ENCODE measurements at places on chromosomes 7 and 10.

- no peak for DNase-seq
Observed at GRCh38 chr7:99733448-99733847, 1.5 kb downstream of the CYP3A7 start.

DNA sequence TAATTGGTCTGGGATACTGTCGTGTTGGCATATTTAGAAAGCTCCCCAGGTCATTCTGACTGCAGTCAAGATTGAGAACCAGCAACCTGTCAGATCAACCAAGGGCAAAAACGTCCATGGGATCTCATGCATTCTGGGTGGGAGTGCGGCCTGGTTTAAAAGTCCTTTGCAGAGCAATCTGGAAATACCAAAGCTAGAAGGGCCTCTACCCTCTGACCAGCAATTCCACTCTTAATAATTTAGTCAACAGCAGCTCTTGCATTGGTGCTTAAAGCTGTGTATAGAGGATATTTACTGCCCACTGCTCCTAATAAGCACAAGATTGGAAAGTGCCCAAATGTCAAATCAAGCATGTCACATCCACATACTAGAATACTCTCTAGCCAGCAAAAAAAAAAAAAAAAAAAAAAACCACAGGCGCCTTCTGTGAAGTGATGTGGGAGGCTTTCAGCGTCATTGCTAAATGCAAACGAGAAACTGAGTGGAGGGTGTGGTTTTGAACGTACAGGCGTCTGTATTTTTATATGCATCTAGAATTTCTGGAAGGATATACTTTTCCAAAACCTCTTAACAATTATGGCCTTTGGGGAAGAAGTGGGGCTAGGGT lies 44.8 kb upstream of the HSPA12A start:
- DNase-seq, result no peak

GRCh38 chr10:83083831-83084230 lies 1055.5 kb upstream of the GHITM start:
- DNase-seq, result no peak

- DNase-seq, result no peak
Observed at GRCh38 chr10:119281581-119282071, 74.3 kb downstream of the GRK5 start.

DNA sequence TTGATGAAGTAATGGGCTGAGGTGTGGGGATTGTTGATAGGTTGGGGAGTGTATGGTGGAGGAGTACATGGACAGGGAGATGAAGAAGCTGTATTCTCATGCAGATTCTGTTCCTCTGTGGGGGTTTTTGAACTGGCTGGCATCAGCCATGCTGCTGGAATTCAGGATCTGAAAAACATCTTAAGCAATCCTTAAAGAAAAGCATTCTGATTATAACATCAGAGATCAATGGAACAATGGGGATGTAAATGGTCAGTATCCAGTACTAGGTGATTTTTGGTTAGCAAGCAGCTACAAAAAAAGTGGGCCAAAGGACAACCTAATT lies 247.5 kb upstream of the GALNT17 start:
- no peak for DNase-seq

GRCh38 chr10:78338717-78339116 lies 305.1 kb downstream of the RPS24 start:
- DNase-seq, result no peak

DNA sequence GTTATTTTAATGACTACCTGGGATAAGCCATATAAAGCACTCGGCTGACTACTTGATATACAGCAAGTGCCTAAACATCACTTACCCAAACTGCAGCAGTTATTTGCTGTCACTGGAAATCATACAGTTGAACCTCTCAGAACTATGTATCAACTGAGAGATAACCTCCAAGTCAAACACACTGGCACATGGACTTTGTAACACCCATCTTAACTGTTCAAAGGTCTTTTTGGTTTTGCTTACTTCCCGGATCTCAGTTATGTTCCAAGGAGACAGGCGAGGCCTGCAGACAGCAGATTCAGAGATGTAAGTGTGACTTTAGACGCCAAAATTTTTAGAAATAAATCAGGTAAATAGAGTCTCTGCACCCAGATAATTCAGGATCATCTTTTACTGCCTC lies 34.6 kb upstream of the DAGLB start:
- no peak for DNase-seq

GRCh38 chr7:78212476-78213060 lies 414.0 kb downstream of the PHTF2 start:
- DNase-seq, result no peak

- DNase-seq, result no peak
Observed at GRCh38 chr10:71939861-71940474, 24.2 kb upstream of the CHST3 start.

DNA sequence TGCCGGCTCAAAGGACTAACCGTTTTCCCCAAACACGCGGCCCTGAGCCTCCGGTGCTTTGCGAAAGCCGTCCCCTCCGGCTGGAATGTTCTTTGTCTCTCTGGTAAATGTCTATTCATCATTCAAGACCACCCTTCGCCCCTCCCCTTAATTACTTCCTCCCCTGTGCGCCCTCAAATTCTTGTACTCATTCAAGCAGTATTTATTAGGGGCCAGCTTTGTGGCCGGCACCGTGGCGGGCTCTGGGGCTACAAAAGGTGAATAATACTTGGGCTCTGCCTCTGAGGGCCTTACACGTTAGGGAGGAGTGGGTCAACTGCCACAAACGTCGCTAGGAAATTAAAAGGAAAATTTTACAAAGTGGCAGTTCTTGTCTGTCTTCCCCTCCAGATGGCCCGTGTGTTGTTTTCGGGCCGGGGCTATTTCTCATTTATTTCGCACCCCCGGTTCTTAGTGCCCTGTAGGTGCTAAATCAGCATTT lies 1.5 kb upstream of the MEST start:
- no peak for DNase-seq

DNA sequence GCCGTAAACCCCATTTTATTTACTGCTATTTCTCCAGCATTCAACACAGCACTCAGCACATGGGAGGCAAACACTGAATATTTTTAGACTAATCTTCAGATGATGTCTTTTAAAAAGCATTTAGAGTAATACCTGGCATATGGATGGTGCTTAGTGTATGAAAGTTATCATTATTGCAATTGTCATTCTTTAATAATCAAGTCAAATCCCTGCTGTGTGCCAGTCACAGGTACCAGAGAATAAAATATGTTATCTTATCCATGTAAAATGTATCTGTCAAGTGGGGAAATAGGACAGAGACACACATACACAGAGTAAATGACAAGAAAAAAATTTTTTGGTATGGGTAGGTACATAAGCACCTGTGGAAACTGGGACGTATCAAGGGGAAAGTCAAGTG lies 18.5 kb downstream of the ANKRD22 start:
- DNase-seq, result no peak

DNA sequence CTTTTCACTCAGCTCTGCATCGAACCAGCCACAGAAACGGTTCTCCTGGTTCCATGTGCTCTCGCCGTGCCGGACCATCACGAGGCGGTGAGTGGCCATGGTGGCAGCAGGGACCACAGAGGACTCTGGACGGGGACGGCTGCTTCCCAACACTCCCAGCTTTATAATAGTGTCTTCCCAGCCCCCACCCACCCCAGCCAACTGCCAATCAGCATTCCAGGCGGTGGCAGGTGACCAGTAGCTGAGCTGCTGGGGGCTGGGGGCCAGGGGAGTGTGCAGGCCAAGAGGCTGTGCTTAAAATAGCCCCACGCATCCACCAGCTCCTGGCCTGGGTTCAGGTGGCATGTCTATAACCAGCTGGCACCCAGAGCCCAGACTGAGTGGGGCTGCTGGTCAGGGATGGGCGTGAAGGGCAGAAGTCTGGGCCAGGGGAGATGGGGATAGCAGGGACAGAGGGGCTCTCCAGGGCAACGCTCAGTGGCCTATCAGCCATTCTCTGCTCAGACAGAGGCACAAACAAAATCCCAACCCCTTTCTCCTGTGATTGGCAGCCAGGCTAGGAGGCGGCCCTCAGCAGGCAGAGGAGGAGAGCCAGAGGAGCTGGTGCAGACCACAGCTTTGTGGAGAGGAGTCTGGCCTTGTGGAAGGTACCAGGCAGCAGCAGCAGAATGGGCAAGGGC lies at the start of gene PGAM2:
TSS of gene PGAM2 (minus strand) at position 137 of the 680 bp plus-strand sequence. CDS start at position 99, 38 bp downstream.
- no peak for DNase-seq

- no peak for DNase-seq
Observed at GRCh38 chr7:130932088-130932487, 198.1 kb upstream of the KLF14 start.

DNA sequence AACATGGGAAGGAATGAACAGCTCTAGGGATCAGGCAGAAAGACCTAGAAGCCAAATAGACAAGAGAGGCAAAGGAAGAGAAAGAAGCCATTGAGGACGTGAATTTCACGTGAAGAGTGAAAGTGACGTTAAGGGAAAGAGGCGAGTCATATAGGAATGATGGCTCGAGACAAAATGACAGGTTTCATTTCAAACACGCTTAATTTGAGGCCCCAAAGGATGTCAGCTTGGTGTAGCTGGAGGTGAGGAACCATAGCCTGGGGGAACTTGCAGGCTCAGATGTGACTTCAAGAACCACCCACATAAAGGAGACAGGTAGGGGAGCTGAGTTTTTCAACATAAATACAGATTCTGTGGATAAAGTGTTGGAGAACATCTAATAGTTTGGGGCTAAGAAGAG lies 84.3 kb upstream of the ATP6V0A4 start:
- DNase-seq, result no peak

GRCh38 chr7:155837126-155837479 lies 24.8 kb upstream of the SHH start:
- no peak for DNase-seq

All from activated T-helper 1 cell treated with anti-CD3 and anti-CD28 coated beads, Interleukin-2, amount 50 U/mL, for 16 hours (primary cell).